ENCODE measurements at places on chromosomes 16 and 17.

DNA sequence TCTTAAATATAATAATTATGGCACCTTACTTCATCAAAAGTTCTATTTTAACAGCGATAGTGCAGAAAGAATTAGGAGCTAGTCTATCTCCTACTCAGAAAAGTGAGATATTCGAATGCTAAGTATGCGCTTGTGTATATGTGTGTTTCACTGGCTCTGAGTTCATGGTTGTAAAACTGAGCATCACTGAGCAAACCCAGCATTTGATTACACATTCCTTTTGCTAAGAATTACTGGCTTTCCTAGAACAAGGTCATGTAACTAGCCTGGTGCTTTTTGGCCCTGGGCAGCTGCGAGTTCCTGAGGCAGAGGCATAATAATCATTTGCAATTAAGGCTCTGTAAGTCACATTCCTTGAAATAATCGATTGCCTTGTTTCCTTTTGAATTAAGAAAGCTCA lies 157.2 kb downstream of the SNX29 start:
- no peak for DNase-seq

DNA sequence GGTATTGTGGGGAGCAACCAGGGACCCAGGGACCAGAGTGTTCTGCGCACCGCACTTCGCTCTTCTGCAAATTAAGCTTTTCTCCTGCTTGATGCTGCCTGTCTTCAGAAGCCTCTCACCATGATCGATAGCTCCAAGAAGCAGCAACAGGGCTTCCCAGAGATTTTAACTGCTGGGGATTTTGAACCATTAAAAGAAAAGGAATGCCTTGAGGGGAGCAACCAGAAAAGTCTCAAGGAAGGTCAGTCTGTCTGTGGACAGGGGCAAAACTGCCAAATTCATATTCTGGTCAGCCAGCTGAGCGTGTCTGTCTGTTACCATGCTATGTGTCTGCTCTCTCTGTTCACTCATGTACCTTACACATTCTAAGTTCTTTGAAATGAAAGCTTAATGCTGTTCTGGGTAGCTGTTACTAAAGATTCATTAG lies 115.7 kb downstream of the MRTFB start:
- no peak for DNase-seq

DNA sequence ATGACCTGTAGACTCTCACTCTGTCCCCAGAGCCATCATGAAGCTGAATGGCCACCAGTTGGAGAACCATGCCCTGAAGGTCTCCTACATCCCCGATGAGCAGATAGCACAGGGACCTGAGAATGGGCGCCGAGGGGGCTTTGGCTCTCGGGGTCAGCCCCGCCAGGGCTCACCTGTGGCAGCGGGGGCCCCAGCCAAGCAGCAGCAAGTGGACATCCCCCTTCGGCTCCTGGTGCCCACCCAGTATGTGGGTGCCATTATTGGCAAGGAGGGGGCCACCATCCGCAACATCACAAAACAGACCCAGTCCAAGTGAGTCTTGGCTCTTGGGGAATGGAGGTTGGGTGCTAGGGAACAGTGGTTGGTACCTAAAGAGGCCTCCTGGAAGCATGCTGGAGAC lies 41.0 kb downstream of the IGF2BP1 start:
- DNase-seq = no peak

GRCh38 chr17:64357191-64357981 lies 33.3 kb downstream of the PECAM1 start:
- no peak for DNase-seq

DNA sequence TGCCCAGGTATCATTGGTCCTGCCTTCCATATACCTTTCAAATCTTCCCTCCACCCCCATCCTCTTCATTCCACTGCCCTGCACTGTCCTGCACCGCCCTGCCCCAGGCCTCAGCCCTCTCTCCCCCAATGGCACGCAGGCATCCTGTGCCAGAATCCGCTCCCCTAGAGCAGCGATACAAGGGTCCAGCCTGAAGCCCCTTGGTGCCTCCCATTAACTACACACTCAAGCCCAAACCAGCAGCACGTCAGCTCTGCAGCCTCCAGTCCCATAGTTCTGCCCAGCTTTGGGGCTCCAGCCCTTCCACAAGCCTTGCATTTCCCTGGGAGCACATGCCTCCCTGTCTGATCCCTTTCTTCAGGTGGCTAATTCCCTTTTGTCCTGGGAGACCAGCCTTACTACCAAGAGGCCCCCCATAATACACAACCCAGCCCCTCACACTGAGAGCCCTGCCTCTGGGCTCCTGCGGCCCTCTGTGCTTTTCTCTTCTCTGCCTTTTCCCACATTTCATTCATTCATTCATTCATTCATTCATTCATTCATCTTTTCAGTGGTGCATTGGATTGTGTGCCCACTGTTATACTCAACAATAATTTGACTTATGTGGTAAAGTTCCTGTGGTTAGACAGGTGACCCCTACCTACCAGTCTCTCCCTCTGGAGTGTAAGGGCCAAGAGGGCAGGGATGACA lies 26.8 kb upstream of the DLX3 start:
- DNase-seq = no peak
